Left ventricle myocardium inferior (tissue), 1 donor: ENCODE measurements at places on chromosomes 3 and 15.

DNA sequence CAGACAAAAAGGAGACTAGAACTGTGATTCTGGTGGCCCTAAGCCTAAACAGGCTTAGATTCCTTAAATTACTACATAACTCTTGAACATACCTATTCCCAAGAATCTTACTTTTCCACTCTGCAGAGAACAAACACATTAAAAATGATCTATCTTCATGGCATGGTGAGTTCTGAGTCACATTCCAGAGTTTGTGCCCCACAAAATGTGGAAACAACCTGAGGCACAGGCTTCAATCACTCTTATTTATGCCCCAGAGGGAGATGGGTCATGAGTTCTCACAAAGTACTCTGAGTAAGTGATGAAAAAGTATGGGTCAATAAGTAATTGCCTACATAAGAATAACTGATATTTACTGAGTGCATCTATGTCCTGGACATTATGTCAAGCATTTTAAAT, 137.5 kb upstream of the SLC2A2 start:
- DNase-seq, result no peak

GRCh38 chr15:41340189-41340695, 7.6 kb downstream of the NUSAP1 start:
- no peak for DNase-seq

DNA sequence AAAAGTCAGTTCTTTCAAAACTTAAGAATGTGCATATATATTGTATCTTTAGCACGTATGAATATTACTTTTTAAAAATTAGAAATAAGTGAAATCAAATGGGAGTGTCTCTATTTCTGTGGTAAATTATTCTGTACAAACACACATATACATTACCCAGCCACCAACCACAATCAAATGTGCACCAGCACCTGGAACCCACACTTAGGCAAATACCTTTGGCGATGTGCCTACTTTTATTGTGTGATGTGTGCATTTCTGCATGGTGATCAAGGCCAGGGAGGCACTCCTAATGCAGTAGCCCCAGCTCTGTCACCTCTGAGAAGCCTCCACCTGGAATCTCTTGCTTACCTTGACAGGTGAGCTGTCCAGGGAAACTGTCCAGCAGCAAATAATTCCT, 76.9 kb downstream of the PIK3R4 start:
- no peak for DNase-seq

- DNase-seq, result no peak
These were observed 81.4 kb downstream of the XRN1 start for GRCh38 chr3:142366434-142366833.

DNA sequence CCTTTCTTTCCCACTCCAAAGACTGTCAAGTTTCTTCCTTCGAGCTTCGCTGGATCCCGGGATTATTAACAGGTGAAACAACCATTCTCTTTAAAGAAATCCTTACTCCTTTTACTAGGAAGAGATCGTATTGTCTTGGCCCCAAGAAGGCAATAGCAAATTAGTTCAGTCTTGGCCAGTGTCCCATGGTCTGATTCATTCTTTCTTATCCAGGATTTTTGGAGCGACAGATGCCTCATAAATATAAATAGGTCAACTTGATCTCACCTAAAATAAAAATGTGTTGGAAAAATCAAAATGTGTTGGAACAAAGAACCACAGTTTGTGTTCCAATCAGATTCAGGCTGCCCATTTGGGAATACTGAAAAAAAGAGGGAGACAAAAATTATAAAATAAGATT, 140.1 kb upstream of the TMEM108 start:
- no peak for DNase-seq

GRCh38 chr3:182364323-182364722, 429.0 kb upstream of the ATP11B start:
- DNase-seq, result no peak

- DNase-seq, result no peak
These were observed 71.9 kb downstream of the SMAD3 start for GRCh38 chr15:67137319-67137718.

- no peak for DNase-seq
These were observed 1025.4 kb downstream of the FHIT start for GRCh38 chr3:60225848-60226247.

- no peak for DNase-seq
These were observed 1762.5 kb downstream of the SI start for GRCh38 chr3:163315786-163316185.

DNA sequence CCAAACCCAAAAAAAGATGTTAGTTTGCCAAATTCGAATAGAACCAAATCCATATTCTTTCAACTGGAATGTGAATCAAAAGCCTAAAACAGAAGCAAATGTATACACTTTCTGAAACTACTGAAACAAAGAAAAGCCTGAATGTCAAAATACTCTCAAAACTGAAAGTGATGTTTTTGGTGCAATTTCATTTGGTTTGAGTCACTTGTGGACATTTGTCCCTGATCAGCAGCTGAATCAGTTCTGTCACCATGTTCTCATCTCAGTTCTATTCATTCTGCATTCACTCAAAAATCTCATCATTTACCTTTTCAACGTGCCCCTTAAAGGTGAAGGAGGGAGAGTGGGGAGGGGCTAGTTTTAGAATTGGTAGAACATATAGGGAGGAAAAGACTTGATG, 266.8 kb downstream of the ABHD5 start:
- DNase-seq, result no peak

DNA sequence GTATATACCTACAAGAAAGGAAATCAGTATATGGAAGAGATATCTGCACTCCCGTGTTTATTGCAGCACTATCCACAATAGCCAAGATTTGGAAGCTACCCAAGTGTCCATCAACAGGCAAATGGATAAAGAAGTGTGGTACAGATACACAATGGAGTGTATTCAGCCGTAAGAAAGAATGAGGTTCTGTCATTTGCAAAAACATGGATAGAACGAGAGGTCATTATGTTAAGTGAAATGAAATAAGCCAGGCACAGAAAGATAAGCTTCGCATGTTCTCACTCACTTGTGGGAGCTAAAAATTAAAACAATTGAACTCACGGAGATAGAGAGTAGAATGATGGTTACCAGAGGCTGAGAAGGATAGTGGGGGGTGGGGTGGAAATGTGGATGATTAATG, 53.1 kb downstream of the FAM81A start:
- no peak for DNase-seq

GRCh38 chr3:1696669-1697275, 401.9 kb upstream of the CNTN4 start:
- DNase-seq, result no peak

- no peak for DNase-seq
These were observed 12.6 kb downstream of the PDHB start for GRCh38 chr3:58421004-58421403.

DNA sequence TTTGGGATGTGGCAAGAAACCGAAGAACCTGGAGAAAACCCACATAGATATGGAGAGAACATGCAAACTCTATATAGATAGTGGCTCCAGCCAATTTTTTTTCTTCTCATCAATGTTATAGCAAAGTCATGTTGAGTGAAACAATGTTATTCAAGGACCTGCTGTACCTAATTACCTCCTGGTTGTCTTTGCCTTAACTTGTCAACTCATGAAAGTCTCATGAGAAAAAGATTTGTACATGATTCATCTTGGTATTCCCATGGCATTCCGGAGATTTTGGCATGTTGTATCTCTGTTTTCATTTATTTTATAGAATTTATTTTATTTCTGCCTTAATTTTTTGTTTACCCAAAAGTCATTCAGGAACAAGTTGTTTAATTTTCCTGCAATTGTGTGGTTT, 303.8 kb upstream of the CDIN1 start:
- DNase-seq, result no peak

DNA sequence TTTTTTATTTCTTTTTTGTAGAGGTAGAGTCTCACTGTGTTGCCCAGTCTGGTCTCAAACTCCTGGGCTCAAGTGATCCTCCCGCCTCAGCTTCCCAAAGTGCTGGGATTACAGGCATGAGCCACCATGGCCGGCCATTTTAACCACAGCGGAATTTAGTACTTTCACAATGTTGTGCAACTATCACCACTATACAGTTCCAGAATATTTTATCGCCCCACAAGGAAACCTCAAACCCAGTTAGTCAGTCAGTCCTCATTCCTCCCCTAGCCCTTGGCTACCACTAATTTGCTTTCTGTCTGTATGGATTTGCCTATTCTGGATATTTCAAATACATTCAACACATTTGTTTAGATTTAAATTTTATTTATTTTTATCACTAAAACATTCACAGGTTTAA, 15.5 kb upstream of the HOMER2 start:
- no peak for DNase-seq

DNA sequence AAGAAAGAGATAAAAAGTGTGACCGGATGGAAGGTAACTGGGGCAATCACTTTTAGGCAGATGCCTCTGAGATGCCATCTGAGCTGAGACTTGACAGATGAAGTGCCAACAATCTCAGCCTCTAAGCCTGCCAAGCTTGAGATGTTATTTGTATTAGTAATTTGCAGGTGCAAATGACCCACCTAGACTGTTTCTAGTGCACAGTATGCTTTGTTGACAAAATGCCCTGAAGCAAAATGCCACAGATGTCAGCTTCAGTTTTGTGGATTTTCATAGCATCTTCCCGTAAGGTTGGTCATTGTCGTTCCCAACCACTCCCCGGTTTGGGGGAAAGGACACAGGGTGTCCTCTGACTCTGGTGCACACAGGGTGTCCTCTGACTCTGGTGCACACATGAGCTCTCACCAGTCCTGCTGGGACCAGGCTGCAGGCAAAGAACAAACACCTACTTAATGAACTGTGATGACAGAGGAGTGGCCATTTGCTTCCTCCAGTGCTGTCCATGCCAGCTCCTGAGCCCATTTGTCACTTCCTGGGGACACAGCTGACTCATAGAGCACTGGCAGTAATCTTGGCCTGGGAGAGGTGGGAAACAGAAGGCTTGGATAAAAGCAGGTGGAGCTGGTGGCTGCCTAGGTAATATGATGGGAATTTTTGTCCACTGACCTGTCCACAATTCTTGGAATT, 16.7 kb upstream of the PPP1R2 start:
- no peak for DNase-seq

GRCh38 chr15:71511796-71512681, 298.3 kb upstream of the NR2E3 start:
- DNase-seq, result no peak

DNA sequence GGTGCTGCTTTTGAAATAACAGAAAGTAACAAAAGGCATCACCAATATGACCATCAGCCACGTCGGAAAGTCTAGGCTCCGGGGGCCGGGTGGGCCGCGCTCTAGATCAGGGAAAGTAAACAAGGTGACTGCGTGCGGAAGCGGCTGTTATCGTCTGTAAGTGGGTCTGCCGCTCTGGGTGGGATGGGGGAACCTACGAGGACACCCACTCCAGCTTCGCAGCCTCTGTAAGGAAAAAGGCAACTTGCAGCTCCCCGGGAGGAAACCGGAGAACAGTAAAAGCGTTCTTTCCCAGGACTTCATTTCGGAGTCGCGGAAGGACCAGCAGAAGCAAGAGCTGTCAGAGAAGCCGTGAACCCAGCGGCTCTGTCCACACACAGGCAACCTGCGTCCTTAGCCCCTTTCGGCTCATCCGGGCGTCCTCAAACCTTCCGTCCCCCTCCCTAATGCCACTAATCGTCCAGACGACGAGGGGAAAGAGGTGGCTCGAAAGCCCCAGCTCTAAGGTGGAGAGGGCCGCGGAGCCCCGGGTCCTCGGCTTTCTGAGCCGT, 461 bp downstream of the XRN1 start:
- peak; percentile 22 for DNase-seq

- no peak for DNase-seq
These were observed 11.1 kb downstream of the ATP10A start for GRCh38 chr15:25852027-25852426.

DNA sequence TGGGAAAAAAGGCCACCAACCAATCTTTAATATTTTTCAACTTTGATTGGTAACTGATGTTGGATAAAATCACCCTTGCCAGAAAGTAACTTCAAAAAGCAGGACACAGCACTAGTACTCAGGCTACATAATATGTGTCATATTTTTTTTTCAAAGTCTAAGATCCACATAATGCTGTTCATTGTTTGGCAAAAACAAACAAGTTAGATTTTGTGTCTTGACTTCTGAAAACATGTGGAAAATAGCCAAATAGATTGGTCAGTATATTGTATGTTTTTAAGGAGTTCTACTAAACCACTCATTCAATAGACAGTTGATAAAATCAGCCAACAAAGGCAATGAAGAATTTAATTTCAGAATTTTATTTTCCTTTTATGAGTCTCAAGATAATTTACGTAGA, 111.7 kb upstream of the CCDC54 start:
- DNase-seq, result no peak

- DNase-seq, result no peak
These were observed 43.3 kb downstream of the TUBGCP4 start for GRCh38 chr15:43414196-43414595.

DNA sequence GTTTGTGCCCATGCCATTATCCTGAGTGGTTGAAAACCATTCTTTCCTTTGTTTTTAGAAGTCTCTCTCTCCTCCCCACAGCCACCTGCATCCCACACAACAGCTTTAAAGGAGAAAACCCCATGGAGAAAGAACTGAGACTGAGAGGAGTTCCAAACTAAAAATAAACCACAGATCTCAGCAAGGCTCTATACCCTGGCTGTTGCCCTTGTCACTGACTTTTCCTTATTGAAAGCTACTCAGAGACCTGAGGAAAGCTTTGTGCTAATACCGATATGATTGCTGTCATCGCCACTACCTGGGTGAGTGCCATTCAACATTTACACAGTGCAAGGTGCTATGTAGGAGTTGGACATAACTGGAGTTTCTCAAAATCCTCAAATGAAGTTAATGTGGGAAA, 55.5 kb upstream of the RASGRP1 start:
- no peak for DNase-seq

DNA sequence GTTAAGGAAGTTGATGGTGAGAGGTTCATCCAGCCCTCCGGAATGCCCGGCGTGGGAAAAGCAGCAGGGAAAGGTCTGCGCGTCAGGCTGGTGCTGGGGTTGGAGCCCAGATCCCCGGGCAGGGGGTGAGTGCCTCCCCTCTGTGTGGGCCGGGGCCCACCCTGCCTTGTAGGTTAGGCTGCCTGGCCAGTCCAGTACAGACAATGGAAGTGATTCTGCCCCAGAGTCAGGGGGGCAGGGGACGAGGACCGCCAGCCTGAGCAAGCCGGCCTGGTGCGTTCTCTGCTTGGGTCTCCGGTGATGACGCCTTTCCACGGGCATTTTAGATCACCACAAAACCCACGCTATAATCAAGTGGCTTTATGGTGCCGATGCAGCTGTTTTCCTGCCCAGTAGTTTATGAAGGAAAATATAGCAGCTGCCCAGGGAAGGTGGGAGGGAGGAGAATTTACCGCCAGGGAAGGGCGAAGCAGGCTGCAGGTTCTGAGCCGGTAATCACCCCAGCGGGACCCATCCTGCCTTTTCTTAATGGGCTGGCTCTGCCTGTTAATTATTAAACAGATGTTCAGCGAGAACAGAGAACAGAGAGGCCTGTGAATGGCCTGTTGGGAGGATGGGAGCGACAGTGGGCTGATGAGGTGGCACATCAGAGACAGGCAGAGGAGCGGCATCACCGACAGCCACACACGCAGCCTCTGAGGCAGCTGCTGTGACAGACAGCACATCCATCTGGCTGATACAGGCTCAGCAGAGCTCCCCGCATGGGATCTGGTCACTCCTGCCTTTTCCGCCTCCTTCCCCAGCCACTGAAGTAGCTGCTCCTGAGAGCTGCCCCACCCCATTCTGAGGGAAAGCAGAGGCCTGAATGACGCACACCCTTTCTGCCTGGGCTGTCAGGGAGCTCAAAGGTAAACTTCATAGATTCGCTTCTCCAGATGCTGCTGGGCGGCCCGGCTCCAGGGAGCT, 35.2 kb downstream of the BDH1 start:
- DNase-seq, result no peak
